Gastrocnemius medialis (tissue), 4 donors: ENCODE measurements at places on chromosomes 12 and 14.

- DNase-seq, result peak; percentile 58
Measured at GRCh38 chr12:101596172-101596571, 1.4 kb downstream of the MYBPC1 start.

- DNase-seq, result no peak
Measured at GRCh38 chr12:97837401-97837800, 374.8 kb downstream of the RMST start.

- DNase-seq, result no peak
Measured at GRCh38 chr12:24780697-24781368, 168.1 kb downstream of the BCAT1 start.

DNA sequence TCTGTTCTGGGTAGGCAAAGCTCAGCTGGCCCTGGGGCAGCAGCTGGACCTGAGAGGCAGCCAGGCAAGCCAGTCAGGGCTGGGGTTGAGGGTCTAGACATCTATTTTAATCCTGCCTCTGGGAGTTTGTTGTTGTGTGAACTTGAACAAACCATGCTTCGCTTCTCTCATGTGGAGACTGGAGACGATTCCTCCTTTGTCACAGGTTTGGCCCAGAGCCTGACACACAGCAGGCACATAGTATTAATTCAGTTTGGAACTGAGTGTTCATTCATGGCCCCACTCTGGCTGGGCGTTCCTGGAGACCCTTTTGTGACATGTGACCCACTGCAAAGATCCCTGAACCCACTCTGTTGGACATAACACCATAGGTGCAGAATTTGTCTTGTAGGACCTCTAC is 39.3 kb downstream of the NGB start:
- DNase-seq, result no peak

GRCh38 chr12:9378430-9378835 is 170.2 kb upstream of the PZP start:
- DNase-seq, result no peak

DNA sequence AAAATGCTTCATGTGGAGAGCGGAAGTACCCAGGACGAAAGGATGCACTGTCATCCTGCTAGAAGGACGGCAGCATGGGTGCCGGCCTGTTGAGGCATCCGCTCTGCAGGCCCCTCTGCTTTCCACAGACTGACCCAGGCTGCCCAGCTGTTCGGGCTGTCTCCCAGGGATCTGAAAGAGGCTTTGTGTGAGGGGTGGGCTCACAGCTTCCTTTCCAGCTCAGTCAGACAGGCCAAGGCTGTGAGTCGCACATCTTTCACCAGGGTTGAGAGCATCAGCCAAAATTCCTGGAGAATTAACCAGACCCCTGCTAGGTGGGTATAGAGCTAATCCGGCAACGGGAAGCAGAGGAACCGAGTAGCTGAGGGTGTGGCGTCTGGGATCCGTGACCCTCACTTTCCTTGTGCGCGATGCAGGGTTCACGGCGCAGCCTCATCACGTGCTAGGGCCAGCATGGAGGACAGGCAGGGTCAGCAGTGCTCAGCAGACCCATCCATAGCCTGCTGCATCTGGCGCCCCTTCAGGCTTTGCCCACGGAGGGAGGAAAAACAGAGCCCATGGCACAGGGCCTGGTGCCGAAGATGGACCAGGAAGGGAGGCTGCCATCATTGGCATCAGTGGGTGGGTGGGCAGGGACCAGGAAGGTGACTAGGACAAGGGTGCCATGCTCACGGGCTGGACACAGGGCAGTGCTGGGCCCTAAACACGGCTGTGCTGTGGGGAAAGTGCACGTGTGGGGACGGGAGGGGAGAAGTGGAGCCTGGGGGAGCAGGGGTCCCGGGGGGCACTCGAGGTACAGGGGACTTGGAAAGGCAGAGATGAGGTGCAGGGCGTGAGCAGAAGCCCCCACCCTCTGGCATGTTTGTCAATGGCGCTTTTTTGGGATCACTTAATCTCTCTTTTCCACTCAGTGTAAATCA is 9.2 kb upstream of the SIVA1 start:
- DNase-seq, result no peak

DNA sequence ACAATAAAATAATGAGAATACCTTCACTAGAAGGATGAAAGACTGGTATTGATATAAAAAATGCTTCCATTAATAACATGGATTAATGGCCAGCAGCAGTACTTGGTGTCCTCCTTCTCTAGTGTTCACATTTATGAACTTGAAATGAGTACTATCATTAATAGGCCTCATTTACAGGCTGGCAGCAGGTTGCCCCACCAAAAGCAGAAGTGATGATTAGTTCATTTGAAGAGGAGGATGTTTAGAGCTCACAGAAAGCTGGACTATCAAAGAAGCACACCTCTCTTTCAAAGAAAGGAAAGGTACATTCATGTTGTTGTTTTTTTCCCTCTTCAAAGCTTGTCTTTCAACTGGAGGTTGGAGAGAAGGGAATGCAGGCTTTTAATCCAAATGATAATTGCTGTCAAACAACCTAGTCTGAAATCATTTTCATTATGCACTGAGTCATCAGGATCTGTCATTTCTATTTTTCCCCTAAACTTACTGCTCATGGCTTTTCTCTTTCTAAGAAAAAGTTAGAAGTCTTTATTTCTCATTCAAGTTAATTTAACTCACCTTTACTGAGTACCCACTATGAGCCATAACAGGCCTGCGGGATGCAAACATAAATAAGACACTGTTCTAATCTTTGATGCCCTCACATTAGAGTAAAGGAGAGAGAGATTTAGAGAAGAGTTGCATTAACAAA is 157.9 kb upstream of the GRIP1 start:
- no peak for DNase-seq

- no peak for DNase-seq
Measured at GRCh38 chr14:34219661-34220377, 242.2 kb downstream of the SPTSSA start.

- DNase-seq, result no peak
Measured at GRCh38 chr12:11953523-11953922, 117.2 kb upstream of the BCL2L14 start.

- DNase-seq, result peak; percentile 48
Measured at GRCh38 chr14:33848706-33849454, 102.0 kb downstream of the EGLN3 start.

DNA sequence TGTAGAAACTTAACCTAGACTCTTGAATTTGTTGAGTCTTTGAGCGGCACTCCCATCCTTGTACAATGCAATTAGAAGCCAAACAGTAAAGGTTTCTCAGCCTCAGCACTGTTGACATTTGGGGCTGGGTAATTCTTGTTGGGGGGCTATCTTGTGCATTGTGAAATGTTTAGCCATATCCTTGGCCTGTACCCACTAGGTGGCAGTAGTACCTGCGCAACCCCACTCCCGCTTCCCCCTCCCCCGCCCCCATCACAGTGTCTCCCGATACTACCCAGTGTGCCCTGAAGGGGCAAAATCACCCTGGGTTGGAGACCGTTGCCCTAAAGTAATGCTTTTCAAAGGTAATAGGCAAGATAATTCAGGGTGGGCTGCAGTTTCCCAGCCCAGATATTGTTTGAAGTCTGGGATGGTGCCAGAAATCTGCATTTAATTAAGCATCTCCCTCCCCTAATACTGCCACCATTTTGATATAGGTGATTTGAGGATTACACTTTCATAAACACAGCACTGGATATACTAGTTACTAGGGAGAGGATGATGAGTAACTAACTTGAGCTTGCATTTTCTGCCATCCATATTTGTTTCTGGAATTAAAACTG is 1.8 kb downstream of the COX6A1 start:
- DNase-seq, result peak; percentile 46

GRCh38 chr12:88339966-88340365 is 197.9 kb downstream of the TMTC3 start:
- no peak for DNase-seq

GRCh38 chr12:8081251-8081920 is 688 bp upstream of the NECAP1 start:
- peak; percentile 50 for DNase-seq

GRCh38 chr12:59839514-59839913 is 243.7 kb downstream of the SLC16A7 start:
- DNase-seq, result no peak

- DNase-seq, result no peak
Measured at GRCh38 chr12:12467264-12467663, 95.4 kb downstream of the DUSP16 start.

DNA sequence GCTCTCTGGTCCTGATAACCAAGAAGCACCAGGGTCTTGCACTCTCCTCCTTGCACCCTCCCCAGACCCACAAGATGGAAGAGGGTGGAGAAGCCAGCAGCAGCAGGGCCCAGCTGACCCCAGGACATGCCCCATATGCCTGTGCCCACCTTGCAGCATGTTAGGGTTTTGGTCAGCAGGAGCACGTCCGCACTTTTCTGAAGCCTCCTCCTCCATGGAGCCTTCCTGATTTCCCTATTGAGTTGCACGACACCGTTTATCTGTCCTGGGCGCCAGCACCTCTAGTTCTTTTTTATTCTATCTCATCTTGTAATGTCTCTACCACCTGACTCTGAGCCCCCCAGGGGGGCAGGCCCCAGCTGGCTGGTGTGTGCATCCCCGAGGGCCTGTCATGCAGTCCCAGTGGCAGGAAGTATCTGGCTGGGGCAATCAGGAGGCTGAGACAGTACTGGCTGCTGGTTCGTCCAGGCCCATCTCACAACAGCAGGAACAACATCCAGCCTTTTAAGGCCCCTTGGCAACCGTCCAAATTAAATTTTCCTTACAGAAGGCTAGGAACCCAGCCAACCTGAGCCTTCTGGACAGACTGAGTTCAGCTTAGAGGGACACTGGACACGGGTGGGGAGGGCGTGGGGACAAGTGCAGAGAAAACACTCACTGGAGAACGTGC is 39.6 kb downstream of the CCDC85C start:
- DNase-seq, result no peak

GRCh38 chr14:99883866-99884650 is 90.8 kb downstream of the EML1 start:
- no peak for DNase-seq

DNA sequence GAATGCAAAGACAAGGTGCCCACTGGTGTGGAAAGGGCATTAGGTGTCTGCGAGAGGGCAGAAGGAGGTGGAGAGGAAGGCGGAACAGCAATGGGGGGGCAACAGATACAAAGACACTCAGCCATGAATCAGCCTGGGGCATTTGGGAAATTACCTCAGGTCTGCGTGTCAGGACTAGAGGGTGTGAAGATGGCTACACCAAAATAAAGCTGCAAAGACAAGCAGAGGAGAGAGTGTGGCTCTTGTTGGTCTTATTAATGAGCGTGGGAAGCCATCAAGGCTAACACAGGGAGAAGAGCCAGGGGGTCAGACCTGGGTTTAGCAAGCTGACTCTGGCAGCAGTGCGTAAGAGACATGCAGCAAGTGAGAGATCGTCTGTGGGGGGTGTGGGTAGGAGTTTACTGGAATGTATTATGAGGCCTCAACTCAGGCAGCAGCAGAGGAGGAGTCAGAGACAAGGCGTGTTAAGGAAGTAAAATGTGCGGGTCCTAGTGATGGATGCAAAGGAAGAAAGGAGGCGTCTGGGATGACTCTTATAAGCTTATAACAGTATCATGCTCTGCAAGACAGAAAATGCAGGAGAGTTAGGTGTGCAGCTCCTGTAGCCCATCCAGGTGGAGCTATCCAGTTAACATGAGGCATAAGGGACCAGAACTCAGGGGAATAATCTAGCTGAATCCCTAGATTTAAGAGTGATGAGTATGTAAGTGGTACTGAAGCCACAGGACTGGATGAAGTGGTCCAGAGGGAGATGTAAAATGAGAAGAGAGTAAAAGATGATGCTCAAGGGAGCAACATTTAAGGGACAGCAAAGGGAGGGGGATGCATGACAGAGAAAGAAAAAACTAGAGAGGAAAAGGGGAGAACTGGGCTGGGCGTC is 50.4 kb downstream of the KCNK10 start:
- no peak for DNase-seq

DNA sequence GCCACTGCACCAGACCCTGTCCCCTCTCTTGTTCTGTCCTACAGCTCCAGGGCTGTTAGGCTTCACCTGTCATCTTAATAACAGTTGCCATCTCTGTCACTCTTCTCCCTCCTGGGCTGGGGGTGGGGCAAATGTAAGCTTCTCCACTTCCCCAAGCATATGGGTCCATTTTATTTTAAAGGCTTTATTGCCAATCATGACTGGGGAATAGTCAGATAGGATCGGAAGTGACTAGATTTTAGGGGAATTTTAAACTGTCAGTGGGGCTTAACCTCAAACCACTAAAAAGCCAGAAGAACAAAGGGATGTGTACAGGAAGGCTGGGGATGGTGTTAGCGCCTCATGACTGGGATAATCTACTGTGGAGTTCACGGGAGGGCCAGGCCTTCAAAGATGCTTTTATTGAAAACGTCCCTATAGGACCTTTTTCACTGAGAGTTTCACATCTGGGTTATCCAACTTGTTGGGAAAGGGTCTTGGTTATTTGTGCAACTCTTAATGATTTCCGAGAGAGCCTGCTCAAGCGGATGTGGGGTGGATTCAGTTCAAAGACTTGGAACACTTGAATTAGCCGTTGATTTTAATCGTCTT is 41.6 kb downstream of the CHST11 start:
- no peak for DNase-seq

DNA sequence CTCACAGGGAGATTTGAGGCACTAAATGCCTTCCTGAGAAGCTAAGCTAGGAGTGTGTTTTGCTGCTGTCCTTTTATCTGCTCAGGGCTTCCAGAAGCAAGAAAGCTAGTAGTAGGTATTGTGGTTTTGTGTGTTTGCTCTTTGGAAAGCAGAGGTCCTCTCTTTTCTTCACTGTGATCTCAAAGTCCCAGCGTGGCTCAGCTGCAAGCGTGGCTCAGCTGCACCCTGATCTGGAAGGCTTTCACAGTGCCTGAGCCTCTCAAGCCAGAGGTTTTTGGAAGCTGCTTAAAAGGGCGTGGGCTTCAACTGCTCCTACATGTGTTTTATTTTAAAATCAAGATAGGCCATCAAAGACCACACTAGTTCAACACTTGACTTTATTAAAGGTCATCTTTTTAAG is 337.4 kb upstream of the RGS6 start:
- no peak for DNase-seq

GRCh38 chr12:53380104-53380793 is at the start of gene SP1:
Gene SP1, plus strand, starts transcription at chr12:53380176. Its CDS starts 116 bp downstream, at chr12:53380292.
- peak; percentile 87 for DNase-seq

- DNase-seq, result no peak
Measured at GRCh38 chr12:97940105-97940504, 477.5 kb downstream of the RMST start.

GRCh38 chr12:29962276-29963035 is 178.7 kb upstream of the TMTC1 start:
- no peak for DNase-seq

GRCh38 chr12:39835517-39836489 is 216.2 kb upstream of the ABCD2 start:
- no peak for DNase-seq

DNA sequence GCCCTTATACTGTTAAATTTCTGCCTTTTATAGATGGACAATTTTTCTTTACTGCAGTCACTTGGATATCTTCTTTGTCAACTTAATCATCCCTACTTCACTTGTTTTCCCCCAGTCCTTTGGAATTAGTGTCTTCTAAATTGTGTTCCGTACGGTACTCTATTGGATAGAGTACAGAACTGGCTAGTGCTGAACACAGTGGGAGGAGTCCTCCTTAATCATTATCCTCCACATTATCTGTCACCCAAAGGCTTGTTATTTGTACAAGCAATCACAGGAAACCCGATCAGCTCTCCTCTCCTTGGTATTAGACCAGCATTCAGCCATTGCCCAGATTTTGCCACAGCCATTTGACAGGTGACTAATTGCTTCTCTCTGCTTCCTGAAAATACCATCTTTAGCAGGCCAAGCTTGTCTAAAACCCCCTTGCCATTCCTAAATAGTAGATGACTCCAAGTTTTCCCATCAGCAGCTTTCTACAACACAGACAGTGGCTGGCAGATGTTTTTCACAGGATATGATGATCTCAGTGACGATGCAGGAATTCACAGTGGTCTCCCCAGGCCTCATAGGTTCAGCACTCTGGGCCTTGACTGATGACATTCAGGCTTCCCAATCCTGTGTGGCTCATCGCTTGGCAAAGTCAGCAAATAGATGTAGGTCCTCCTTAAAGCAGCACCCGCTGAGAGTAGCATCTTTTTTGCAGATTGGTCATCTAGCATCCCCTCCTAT is 216.0 kb upstream of the RGS6 start:
- DNase-seq, result no peak
